ENCODE measurements at places on chromosomes 3 and 15.

- DNase-seq, result no peak
Measured at GRCh38 chr15:99721104-99721778, 12.0 kb downstream of the LYSMD4 start.

- no peak for DNase-seq
Measured at GRCh38 chr15:39465843-39466749, 114.8 kb upstream of the THBS1 start.

DNA sequence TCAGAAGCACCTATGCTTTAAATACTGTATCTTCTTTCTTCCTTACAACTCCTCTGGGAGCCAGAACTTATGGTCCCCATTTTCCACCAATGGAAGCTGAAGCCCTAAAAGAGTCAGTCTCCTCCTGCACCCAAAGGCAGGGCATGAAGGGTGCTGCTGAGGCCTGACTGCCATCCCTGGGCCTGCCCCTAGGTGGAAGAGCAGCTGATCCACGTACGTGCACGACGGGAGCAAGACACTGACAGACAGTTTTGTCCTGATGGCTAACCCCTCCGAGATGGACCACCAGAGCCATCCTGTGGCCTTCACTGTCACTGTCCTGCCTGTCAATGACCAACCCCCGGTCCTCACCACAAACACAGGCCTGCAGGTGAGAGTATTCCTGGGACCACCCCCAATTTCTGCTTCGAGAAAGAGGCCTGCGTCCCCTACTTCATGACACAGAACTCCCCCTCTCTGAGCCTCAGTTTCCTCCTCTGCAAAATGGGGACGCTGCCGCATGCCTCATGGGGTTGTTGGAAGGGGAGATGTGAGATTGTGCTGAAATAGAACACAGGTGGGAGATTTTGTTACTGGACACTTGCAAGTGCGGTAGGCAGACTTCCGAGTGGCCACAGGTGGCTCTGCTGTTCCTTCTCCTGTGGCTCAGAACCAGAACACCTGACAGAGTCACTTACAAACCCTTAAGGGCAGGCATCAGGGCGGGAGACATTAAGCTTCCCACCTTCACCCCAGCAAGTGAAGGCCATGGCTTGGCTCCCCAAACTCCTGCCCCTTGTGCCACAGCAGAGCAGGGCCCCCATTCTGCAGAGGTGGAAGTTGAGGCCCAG, 175.4 kb downstream of the TBC1D2B start:
- DNase-seq, result no peak

- no peak for DNase-seq
Measured at GRCh38 chr3:150755902-150756301, 7.1 kb downstream of the SIAH2 start.

GRCh38 chr15:95497634-95498033, 832.9 kb upstream of the NR2F2 start:
- no peak for DNase-seq

DNA sequence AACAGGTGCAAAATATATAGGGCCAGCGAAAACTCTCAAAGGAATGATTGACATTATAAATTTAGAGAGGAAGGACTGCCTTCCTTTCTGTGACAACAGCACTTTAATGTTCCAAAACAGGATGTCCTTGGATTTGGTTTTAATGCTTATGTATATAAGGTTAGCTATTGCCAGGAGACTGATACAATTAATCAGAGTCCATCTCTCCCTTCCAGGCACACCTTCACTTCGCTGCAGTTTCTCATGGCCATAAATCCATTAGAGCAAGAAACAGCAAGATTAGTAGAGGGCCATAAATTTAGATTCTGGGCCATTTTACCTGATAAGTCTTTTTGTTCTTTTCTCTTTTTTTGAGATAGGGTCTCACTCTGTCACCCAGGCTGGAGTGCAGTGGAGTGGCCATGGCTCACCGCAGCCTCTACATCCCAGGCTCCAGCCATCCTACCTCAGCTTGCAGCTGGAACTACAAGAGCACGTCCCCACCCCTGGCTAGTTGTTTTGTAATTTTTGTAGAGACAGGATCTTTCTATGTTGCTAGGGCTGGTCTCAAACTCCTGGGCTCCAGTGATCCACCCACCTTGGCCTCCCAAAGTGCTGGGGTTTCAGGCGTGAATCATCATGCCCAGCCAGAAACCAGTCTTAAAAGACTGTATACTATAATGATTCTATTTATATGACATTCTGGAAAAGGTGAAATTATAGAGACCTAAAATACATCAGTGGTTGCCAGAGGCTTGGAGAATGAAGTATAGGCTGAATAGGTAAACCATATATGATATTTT, 15.7 kb upstream of the TFRC start:
- DNase-seq, result no peak

DNA sequence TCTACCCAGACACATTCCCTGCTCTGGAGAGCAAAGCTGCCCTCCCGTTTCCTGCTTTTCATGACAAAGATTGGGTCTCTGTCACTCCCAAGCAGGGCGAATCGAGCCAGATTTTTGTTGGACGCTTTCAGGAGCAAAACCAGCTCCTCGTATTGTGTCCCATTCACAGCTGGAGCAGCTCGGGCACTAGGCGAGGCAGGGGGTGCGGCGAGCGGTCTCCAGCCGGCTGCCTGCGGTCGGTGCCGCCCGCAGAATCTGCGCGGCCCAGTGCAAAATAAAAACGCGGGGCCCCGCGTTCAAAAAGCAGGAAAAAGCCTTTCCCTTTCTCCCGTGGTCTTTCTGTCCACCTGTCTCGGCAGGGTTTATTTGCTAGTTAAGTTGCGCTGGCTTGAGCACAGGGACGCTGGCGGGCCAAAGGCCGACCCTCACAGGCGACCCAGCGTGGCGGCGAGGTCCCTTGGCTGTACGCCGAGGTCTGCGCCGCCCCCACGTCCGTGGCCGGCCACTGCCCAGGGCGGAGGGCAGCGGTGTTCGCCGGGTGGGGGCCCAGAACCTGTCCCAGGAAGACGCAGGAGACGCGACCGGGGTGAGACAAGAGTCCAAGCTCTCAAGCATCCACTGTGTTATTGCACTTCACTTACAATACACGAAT, 71.2 kb downstream of the CYP19A1 start:
- no peak for DNase-seq

GRCh38 chr15:26438718-26439117, 334.1 kb downstream of the GABRB3 start:
- DNase-seq, result no peak

DNA sequence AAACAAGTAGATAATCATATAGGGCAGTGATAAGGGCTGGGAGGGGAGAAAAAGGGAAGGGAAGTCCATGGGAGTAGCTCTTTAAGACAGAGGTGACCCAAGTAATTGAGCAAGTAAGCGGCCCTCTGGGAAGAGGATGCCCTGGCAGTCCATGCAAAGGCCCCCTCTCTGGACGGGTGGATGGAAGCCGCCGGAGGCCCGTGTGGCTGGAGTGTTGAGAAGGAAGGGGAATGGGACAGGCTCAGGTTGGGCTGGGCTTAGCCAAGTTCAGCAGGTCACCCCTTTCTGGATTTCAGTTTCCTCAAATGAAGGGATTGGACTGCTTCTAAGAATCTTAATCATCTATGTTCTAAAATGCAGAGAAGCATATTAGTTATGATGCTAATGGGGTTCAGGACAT, 32.4 kb upstream of the TRPM1 start:
- DNase-seq, result no peak

GRCh38 chr15:80444680-80445251, 40.6 kb downstream of the ARNT2 start:
- DNase-seq, result no peak
